Dermis blood vessel endothelial cell (primary cell): ENCODE measurements at places on chromosomes 3 and 15. TPM values are rescaled to one million over a fixed set of nuclear protein-coding genes. Genes with fewer than 3 reads are reported as not detected.

Gene U2SURP
- 52.8 and 57.8 TPM in 2 replicates for total RNA-seq

Gene PCLAF
- 13.4 and 31.2 TPM in 2 replicates for total RNA-seq

Gene SNRPN
- 109 and 120 TPM in 2 replicates for total RNA-seq

Gene GRK7
- not detected in 2 replicates for total RNA-seq

Gene ALPK3
- 38.8 and 64.6 TPM in 2 replicates for total RNA-seq

Gene TGM5
- not detected in 2 replicates for total RNA-seq

Gene CHRNA5
- 4.6 and 7.2 TPM in 2 replicates for total RNA-seq

Gene SERPINI1
- 1.5 and 2.3 TPM in 2 replicates for total RNA-seq

Gene FILIP1L
- total RNA-seq = 22.0 and 42.7 TPM in 2 replicates

Gene GASK1A
- 0.09 TPM in 1 of 2 replicates, not detected in the other for total RNA-seq

Gene DGKG
- total RNA-seq = under 0.01 and 0.42 TPM in 2 replicates

Gene CAMK1
- 34.7 and 40.3 TPM in 2 replicates for total RNA-seq

Gene VEPH1
- total RNA-seq = 8.2 and 35.9 TPM in 2 replicates

Gene CISH
- total RNA-seq = 0.37 and 0.51 TPM in 2 replicates

Gene GRIP2
- under 0.01 TPM in 1 of 2 replicates, not detected in the other for total RNA-seq

Gene DHFR2
- total RNA-seq = 3.6 and 3.9 TPM in 2 replicates

Gene GUCA1C
- total RNA-seq = 0.19 TPM in 1 of 2 replicates, not detected in the other

Gene XYLB
- 1.7 and 2.1 TPM in 2 replicates for total RNA-seq

Gene SPPL2A
- total RNA-seq = 114 and 173 TPM in 2 replicates

Gene FOXB1
- not detected in 2 replicates for total RNA-seq
